ENCODE measurements at places on chromosomes 12 and 14.

- no peak for DNase-seq
Observed at GRCh38 chr14:91047174-91047753, 13.2 kb downstream of the RPS6KA5 start.

GRCh38 chr12:1918884-1919236 lies 408 bp upstream of the CACNA2D4 start:
- DNase-seq, result no peak

DNA sequence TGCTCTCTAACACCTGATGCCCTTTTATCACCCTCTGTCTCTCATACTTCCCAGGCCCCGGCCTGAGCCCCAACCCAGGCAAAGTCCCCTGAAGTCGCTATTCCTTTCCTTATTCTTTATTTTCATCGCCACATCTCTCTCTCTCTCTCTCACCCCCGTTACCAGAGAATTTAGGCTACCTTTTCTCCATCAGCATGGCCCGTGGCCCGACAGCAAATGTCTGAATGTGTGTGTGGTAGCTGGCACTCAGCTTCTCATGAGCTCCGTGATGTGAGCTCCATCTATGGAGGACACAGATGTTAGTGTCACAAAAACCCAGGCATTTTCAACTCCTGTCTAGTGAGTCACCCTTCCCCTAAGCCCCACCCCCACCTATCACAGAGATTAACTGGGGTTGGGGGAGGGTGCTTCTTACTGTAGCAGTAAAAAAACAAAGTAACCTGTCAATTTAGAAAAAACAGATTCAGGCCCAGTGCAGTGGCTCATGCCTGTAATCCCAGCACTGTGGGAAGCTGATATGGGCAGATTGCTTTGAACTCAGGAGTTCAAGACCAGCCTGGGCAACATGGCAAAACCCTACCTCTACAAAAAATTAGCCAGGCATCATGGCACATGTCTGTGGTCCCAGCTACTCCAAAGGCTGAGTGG lies 53.8 kb downstream of the VCPKMT start:
- peak; percentile 91 for DNase-seq

GRCh38 chr14:83208341-83208740 lies 1674.7 kb upstream of the SEL1L start:
- DNase-seq, result peak; percentile 2

DNA sequence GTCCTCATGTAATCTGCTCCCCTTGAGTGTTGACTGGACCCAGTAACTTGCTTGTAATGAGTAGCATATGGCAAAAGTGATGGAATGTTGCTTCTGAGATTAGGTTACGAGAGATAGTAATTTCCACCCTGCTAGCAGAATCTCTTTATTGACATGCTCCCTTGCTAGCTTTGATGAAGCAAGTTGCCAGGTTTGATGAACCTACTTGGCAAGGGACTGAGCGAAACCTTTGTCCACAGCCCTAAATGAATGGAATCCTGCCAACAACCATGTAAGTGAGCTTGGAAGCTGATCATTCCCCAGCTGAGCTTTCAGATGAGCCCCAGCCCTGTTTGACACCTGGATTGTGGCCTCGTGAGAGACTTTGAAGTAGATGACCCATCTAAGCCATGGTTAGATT lies 120.8 kb upstream of the PLXNC1 start:
- no peak for DNase-seq

GRCh38 chr12:64028541-64028940 lies 184.0 kb downstream of the SRGAP1 start:
- no peak for DNase-seq

- no peak for DNase-seq
Observed at GRCh38 chr12:121792607-121793439, 665 bp downstream of the RHOF start.

DNA sequence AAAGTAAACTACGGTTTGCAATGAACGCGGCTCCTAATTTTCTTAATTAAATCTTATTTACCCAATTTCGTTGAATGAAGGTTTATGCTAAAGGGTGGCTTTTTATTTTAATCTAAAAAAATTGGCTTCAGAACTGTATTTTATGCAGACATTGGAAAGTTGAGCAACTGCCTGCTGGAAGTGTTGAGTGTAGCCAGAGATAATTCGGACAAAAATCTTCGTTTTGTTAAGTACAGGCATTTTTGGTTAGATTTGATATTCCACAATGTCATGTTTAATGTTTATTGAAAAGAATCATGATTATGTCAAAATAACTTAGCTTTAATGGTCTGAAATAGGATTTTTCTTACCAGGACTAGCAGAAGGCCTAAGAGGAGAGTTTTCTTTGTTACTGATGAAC lies 875 bp downstream of the IRAK3 start:
- no peak for DNase-seq

DNA sequence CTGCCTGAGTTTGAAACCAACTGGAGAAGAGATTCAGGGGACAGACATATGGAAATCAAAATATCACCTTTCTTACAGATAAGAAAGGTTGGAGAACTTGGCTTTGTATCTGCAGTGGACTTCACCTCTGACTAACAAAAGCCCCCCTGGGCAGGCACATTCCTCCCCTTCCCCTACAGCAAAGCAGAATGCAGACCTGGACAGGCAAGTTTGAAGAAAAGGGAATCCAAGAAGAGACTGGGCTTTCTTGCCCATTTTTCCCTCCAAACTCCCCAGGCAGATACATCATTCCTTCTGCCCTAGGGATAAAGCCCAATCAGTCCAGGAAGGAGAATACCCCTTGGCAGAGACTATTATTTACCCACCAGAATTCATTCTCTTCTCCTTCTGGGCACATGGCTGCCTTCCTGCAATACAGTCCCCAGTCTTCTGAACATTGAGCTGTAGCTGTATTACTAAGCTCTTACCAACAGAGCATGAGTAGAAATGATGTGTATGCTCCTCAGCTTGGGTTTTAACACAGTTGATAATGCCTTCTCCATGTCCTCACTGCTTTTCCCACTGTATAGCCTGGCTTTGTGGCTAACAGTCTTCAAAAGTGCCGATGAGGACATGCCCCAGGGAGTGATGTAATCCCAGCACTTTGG lies 17.4 kb upstream of the NAP1L1 start:
- DNase-seq, result no peak

GRCh38 chr12:124449623-124450375 lies 117.6 kb downstream of the NCOR2 start:
- DNase-seq, result no peak

GRCh38 chr12:17206553-17206952 lies 600.6 kb upstream of the LMO3 start:
- no peak for DNase-seq

- no peak for DNase-seq
Observed at GRCh38 chr14:52856139-52856538, 64.7 kb upstream of the GNPNAT1 start.

DNA sequence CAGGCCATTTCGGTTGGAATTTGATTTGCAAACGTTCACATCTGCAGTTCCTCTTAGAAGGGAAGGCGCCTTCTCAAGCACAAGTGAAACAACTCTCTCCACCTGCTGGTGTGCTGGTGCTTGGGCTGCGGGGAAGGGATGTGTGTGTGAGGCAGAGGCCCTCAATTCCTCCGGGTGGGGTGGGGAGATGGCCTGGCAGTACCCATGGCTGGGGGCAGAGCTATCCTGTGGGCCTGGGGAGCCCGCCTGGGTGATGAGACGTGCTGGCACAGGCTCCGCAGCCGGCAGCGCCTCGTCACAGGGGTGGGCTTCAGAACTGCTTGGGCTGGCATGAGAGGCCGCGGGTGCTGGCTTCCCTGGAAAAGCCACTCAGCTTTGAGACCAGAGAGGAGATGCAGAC lies 28.9 kb upstream of the TDRD9 start:
- no peak for DNase-seq

- no peak for DNase-seq
Observed at GRCh38 chr14:25308244-25308643, 258.3 kb upstream of the STXBP6 start.

GRCh38 chr12:71548893-71549292 lies 109.3 kb downstream of the LGR5 start:
- no peak for DNase-seq

DNA sequence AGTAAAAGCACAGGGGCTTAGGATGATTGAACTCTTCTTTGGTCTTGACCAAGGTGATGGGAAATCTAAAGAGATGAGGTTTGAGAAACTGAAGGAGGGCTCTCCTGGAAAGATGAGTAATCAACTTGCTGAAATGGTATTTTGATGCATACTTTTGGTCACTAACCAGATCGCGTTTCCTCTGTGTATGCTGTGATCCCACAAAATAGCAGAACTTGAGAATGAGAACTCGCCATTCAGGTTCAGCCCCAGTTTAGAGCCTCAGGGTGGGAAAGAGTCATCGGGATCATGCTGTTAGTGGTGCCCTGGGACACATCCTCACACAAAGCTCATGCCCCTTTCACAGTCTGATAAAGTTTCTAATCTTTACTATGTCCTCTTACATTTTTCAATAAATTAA lies 488.8 kb downstream of the ETNK1 start:
- DNase-seq, result no peak

DNA sequence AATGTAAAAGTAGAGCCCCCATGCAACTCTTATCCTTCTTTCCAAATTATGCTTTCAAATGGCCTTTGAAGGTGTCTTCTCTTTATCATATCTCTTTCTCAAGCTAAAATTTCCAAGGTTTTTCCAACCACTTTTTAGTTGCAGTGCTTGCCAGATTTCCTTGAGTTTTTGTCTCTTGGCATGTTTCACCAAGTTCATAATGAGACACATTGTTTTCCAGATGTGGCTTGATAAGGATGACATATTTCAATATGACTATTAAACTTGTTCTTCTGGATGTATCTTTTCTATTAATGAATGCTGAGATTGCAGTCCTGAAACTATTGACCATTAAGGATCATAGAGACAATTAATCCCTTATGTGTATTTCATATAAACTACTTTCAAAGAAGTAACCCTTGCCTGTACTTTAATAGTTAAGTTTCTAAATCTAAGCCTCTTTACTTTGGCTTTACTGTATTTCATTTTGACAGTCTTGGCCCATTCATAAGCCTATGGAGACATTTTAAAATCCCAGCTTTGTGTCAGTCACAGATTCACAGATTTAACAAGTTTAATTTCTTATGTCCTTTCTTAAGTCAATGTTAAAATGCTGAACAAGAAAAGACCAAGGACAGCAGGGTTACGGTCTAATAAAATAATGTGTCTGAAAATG lies 151.5 kb downstream of the LRFN5 start:
- DNase-seq, result no peak

DNA sequence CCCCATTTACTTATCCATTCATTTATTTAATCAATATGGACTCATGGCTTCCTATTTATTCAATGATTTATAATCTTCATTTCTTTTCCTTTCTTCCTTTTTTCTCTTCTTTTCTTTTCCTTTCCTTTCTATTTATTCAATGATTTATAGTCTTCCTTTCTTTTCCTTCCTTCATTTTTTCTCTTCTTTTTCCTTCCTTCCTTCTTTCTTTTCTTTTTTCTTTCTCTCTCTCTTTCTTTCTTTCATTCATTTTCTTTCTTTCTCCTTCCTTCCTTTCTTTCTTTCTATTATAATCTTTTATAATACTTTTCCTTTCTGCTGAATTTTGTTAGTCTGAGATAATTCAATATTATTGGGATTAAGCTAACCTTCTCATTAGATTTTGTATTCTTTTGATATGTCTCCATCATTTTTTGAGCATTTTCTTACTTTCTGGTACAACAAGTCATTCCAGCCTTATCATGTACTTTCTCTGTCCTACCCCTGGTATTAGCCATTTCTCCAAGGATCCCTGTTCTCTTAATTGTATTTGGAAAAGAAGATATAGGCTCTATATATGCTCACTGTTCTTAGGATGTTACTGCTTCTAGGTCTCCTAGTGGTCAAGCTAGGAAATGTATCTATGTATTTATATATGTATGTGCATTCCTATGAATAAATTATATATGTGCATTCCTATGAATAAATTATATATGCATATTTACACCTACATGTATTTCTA lies 12.1 kb downstream of the LACRT start:
- DNase-seq, result no peak

DNA sequence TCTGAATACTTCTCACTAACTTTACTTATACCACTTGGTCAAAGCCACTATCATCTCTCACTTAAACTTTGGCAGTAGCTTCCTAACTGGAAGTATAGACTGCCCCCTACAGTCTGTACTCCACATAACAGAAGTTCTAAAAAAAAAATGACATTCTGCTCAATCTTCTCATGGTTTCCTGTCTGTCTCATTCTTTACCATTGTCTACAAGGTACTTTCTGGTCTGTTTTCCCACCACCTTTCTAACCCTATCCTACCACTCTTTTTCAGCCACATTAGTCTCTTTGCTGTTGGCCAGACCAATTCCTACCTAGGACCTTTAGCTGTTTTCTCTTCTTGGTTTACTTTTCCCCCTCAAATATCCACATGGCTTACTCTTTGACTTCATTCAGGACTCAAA lies 14.7 kb downstream of the CPSF6 start:
- peak; percentile 32 for DNase-seq

DNA sequence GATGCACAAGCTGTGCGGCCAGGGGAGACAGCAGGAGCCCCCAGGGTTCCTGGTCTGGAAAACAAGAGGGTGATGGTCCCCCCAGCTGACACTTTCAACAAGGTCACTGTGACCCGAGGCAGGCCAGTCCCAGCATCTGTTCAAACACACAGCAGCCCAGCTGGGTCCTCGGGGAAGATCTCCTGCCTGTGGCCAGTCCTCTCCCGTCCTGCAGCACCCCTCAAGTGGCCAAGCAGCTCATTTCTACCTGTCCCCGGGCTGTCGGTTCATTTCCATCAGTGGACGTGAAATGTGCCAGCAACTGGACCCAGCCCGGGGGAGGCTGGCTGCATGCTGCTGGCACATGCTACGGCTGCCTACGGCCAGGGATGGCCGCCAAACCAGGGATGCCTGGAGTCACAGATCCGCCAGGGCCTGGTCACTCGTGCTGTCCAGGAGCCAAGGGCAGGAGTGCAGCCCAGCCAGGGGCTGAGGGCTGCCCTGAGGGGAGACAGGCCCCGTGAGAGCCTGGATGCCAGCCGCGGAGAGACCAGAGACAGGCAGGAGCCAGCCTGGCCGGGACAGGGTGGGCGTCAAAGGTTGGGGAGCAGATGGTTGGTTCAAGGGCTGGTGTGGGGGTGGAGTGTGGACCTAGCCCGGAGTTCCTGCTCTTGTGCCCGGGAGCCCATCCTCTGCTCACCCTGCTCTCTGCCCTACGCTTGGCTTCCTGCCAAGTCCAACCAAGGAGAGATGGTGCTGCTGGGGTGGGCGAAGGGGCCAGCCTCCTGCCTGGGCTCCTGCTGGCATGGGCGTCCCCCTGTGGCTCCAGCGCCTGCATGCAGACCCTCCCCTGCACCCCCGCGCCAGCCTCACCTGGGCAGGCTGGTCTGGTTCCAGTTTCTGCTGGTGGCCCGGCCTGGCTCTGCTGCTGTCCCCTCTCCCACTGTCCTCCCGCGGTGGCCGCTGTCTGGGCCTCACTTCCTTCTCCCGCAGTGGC lies 143.8 kb downstream of the ADGRD1 start:
- DNase-seq, result no peak

DNA sequence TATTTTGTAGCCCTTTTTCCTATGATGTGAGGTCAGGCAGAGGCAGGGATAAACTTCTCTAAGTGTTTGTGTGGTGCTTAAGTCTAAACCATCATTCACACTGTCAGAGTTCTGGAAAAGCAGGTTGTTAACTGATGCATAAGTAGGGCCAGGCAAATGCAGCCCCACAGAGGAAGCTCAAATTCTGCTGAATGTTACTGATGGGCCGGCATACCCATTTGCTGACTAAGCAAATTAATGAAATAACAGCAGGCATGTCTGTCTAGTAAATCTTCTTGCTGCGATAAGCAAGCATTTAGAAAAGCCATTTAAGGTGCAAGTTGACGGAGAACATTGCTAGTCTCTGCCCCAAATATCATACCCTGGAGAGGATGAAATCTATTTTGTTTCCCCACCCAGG lies 523.2 kb upstream of the CCDC196 start:
- DNase-seq, result no peak

All from fibroblast of skin of right quadriceps (primary cell).